ENCODE measurements at places on chromosomes 2 and 18.

GRCh38 chr2:204452464-204453023 is 92.7 kb upstream of the PARD3B start:
- no peak for DNase-seq

GRCh38 chr18:34299828-34300227 is 75.1 kb upstream of the NOL4 start:
- no peak for DNase-seq

DNA sequence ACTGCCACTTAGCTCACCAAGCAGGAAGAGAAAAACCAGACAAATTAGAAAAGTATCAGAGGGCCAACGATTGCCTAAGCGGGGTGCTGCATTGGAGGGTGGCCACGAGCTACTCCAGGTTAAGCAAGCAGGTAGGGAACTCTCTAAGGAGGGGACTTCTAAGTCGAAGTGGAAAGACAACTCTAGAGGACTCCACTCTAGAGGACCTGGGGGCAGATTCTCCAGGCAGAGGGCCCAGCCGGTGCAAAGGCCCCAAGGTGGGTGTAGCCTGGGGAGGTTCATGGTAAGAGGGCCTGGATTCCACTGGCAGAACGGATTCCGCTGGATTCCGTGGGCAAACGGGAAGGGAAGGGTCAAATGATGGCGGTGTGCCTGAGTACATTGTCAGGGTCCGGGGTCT is 12.7 kb downstream of the FBLN7 start:
- DNase-seq, result no peak

GRCh38 chr2:119684518-119684917 is 5.5 kb downstream of the TMEM177 start:
- no peak for DNase-seq

- no peak for DNase-seq
These were observed 91.8 kb upstream of the ST6GAL2 start for GRCh38 chr2:106977717-106978116.

DNA sequence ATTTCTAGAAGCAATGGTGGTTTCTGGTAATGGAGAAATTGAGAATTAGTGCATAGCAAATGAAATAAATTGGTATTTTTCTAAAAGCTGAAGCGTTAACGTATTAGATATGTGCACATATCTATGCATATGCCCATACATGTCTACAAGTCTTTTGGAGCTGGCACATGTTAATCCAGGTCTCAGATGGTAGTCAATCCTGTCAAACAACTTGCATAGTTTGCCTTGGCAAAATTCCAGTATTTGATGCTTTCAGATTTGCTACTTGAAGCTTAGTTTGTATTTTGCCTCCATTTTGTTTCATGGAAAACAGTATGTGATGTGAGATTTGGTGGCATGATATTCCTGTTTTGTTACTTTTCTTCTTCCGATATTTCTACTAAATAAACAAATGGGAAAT is 304.6 kb downstream of the PARD3B start:
- no peak for DNase-seq

- DNase-seq, result no peak
These were observed 14.9 kb upstream of the ZNF385B start for GRCh38 chr2:179876266-179876665.

DNA sequence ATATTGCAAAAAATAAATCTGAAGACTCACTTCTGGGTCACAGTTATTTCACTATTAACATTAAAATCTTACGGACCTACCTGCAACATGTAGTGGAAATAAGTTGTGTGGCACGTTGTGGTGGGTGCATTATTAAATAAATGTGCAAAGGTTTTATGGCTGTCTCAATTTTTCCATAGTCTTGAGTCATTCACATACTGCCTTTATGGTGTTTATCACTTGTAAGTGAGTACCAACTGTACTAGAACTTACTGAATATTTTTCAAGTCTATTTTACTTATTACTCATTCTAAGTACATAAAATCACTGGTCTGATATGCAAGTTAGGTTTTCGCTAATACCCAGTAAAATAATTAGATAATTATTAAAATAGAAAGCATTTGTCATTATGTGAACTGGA is 47.6 kb upstream of the SLC30A6 start:
- DNase-seq, result no peak

DNA sequence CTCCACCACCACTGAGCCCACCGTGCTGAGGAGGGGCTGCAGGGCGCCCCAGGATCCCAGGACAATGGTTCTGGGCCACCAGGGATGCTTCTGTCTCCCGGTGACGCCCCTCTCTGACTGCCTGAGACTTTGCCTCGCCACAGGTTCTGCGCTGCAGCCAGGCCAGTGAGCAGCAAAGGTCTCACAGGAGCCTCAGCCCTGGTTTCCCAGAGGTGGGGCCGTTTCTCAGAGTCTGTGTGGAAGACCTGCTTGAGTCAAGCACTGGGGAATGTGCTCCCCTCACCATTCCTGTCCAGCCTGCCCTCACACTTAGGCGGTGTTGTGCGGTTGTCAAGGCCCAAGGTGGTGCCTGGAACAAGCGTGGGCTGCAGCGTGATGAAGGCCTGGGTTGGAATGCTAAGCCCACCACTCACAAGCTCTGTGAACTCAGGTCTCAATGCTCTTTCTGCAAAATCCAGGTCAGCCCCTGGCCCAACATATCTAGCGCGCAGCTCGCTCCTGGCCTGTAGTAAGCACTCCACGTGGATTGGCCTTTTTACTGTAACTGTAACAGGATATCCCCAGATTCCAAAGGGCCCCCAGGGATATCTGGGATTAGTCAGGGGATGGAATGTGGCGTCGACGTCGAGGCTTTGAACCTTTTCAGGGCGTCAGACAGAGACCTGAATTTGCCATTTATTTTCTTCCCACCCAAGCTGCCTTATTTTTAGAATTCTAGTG is 47.6 kb downstream of the PLB1 start:
- no peak for DNase-seq

GRCh38 chr2:226548732-226549131 is 250.9 kb downstream of the IRS1 start:
- DNase-seq, result no peak

DNA sequence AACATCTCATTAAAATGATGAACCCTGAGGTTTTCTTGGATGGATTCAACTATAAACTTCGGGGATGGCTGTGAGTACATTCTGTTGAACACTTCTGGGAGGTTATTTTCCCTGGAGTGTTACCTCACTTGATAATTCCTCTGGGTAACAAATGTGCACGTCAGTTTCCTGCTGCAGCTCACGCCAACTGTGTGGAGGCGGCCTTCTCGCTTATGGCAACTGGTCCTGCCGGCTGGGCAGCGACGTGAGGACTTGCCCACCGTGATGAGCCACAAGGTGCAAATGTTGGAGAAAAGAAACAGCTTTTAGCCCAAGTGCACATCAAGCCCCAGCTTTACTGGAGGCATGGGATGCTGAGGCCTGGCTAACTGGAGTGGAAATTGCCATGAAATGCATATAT is 15.9 kb downstream of the MYCN start:
- no peak for DNase-seq

DNA sequence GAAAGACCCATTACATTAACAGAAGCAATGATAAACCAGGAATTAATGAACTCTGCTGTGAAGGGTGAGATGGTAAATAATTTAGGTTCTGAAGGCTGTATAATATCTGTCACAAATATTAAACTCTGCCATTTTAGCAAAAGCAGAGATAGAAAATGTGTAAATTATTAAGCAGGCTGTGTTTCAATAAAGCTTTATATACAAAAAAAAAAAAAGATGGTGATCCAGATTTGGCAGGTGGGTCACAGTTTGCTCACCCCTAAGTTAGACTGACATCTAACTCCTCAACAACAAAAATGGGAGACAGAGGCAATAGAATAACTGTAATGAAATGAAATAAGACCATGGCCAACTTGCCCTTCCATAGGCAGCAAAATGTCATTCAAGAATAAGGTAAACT is 157.3 kb upstream of the FANCL start:
- no peak for DNase-seq

- DNase-seq, result no peak
These were observed 27.7 kb downstream of the FAM110C start for GRCh38 chr2:18402-19271.

DNA sequence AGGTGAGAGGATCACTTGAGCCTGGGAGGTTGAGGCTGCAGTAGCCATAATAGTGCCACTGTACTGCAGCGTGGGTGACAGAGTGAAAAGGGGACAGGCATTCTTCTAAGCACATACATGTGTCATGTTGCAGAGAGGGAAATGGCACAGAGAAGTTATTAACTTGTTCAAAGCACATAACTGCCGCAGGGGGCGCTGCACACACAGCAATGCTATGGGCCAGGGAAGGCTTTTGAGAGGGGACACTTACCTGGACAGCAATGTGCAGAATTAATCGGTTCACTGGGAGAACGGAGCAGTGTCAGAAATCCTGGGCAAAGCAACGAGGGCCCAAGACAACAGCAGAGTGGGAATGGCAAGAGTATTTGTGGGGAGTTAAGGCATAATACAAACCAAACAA is 2.4 kb downstream of the SCYGR8 start:
- no peak for DNase-seq

GRCh38 chr18:45213040-45213333 is 402.3 kb upstream of the SLC14A2 start:
- DNase-seq, result no peak

GRCh38 chr18:49561289-49562193 is at the start of gene LIPG:
TSS of gene LIPG (plus strand) at chr18:49562057. CDS start at chr18:49562309, 252 bp downstream.
- DNase-seq, result peak; percentile 49

- no peak for DNase-seq
These were observed 4.7 kb upstream of the SLC40A1 start for GRCh38 chr2:189585226-189585756.

DNA sequence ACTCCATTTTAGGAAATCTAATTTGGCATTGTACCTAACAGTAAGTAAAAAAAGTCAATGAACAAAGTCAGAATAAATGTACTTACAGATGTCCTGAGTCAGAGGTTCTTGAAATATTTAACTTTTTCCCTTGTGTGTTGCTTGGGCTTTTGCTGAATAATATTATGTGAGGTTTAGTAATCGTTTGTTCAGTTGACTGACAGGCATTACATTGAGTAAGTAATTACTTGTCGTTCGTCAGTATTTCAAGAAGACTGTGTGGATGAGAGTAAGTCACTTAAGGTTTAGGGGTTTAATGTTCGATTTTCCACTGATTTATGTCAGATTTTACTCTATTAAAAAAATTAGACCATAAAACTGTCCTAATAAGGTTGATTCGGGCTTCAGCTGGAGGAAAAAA is 342.9 kb downstream of the LRRTM4 start:
- DNase-seq, result no peak

- DNase-seq, result no peak
These were observed 60.9 kb upstream of the NT5C1B start for GRCh38 chr2:18650221-18650620.

GRCh38 chr2:16162491-16163040 is 222.2 kb downstream of the MYCN start:
- no peak for DNase-seq

DNA sequence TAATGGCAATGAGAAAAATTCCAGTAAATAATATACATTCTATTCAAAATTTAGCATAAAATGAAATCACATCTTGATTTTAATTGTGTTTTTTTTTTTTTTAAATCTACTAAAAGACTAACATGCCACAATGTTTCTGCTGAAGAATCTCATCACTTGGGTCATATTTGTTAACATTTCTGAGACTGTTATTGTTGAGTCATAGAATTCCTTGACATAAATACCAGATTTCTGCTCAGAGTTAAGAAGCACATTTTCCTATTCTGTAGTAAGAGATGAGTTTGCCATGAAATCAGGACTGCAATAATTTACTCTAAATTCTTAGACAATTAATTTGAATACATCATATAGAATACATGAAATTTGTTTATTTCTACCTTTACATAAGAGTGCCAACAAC is 154.9 kb upstream of the KYNU start:
- no peak for DNase-seq

GRCh38 chr2:128289439-128289838 is 29.2 kb downstream of the HS6ST1 start:
- no peak for DNase-seq

DNA sequence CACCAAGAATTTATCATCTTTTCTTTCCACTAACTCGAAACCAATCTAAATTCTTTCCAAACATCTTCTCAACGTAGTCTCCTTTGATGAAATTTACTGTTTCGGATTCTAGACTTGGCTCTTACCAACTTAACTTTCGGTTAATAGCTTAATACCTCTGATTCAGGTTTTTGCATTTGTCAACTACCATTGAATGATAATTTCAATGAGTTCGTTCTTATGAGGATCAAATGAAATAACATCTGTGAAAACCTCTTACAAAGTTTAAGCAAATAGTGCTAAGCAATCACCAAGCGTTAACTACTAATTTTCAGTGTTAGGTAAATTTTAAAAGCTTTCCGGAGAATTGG is 593 bp upstream of the NRBP1 start:
- DNase-seq, result no peak

DNA sequence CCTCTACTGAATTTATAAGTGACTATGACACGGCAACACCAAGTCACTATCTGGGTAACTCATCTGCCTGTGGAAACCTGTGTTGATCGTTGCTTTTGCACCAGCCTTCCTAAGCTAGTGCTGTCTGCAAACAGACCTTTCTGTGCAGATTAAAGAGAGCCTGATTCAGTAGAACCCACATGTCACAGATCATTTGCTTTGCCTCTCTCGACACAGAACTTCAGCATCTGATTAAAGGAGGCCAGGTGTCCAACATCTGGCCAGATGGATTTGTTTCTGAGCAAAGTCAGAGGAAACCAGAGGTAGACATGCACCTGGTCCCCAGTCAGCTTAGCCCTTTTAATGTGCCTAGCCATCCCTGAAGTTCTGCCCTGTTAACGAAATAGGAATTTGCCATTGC is 15.0 kb upstream of the TTR start:
- no peak for DNase-seq

DNA sequence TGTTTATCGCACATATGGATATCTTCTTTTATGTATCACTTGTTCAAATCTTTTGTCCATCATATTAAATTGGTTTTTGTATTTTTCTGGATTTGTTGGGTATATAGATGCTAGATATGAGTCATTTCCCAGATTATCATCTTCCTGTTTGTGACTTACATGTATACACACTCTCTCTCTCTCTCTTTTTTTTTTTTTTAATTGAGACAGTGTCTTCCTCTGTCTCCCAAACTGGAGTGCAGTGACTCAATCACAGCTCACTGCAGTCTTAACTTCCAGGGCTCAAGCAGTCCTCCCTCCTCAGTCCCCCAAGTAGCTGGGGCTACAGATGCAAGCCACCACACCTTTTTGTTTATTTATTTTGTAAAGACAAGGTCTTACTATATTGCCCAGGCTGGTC is 43.8 kb downstream of the XIRP2 start:
- no peak for DNase-seq

GRCh38 chr2:41726364-41726763 is 321.5 kb upstream of the PKDCC start:
- no peak for DNase-seq
